Left ventricle myocardium inferior (tissue), 1 donor: ENCODE measurements at places on chromosomes 12 and 14. TPM values are rescaled to one million over a fixed set of nuclear protein-coding genes. Genes with fewer than 3 reads are reported as not detected.
A peak's percentile ranks its signal among the peaks of the same experiment; 100 is the strongest.

DNA sequence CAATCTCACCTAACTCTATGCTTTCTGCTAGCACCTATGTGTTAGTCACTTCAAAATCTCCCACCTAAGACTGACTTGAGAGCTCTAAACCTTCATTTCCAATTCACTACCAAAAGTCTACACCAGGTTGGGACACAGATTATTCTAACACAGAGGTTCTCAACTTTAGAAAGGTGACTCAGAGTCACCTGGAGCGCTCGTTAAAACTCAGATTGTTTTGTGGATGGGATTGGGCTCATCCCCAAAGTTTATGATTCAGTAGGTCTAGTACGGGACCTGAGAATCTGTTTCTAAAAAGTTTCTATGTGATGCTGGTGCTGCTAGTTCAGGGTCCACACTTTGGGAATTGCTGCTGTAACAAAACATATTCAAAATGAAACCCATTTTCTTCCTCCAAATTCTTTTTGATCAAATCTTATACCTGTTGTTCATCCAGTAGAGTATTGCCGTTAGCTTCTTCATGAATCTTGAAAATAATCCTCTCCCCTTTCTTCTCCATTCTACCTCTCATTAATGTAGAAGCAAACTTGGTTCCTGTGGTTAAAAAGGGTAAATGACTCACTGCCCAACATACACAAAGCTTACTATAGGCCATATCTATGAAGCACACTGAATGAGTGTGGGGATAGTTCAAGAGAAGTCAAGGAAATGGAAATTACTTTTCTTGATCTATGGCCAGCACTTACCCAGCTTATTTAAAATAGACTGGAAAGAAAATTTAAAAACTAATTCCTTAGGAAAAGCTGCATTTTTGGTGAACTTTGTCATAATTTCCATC is 206.7 kb downstream of the KIF21A start:
- DNase-seq = no peak

GLI1 gene
- 0.93 TPM for total RNA-seq

DNA sequence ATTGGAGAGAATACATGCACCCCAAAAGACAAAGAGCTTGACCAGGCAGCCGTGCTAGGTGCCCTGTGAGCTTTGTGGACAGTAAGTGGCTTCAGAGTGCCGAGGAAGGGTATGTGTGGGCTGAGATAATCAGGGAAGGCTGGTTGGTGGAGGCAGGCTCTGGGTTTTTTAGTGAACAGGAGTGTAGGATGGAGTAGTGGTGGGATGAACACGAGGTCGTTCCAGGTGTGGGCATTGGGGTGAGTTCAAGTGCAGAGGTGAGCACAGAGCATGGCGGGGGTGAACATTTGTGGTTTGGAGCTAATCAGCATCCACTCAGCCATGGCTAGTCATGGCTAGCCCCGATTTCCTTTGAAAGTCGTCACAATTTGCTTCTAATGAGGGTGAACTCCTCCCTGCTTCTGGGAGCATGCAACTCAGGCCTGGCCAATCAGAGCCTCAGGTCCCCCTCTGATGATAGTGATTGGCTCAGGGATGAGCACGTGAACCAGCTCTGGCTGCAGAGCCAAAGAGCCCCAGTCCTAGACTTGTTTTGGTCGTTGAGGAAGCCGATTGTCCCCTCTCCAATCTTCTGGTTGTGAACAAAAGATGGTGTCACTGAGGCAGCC is 40.7 kb upstream of the TCL1B start:
- no peak for DNase-seq

KRT4 gene
- not detected for total RNA-seq

ISM2 gene
- total RNA-seq = not detected

- no peak for DNase-seq
Measured at GRCh38 chr14:97185186-97185585, 388.0 kb downstream of the VRK1 start.

KCNK13 gene
- total RNA-seq = 1.9 TPM

GRCh38 chr14:103693515-103693914 is 21.7 kb downstream of the XRCC3 start:
- no peak for DNase-seq

GRCh38 chr12:33486058-33486457 is 46.4 kb upstream of the SYT10 start:
- no peak for DNase-seq

DNA sequence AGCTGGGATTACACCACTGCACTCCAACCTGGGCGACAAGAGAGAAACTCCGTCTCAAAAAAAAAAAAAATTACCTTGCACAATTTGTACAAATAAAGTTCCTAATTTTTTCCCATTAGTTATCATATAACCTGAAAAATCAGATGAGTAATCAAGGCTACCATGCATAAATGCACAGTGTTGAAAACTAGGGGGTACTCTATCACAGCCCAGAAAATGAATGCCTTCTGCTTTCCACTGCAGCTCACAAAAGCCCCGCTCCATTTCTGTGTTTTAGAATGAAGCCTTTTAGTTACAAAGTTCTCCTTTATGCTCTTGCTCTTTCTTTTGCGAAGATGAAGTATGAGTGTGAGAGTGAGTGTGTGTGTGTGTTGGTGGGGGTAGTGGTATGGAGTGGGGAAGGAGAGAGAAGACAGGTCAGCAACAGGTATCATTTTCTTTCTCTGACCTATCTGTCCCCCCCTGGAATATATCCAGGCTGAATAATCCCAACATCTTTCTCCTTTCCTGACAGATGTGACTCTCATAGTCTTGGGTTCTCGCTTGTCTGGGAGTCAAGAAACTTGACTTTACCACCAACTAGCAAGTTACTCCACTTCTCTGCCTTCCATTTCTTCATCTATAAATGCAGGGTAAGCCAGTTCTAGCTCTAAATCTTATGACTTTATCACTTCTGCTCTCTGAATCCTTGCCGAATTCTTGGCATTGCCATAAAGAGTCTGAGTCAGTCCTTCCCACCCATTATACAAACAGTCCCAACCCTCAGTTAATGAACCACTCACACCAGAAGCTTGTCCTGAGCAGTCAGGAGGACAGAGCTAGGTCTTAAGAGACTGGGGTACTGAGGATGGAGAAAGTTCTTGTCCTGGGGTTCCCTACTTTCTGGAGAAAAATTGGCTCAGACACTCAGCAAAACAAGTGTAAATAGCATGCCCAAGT is 16.1 kb downstream of the BIN2 start:
- DNase-seq = no peak

DNA sequence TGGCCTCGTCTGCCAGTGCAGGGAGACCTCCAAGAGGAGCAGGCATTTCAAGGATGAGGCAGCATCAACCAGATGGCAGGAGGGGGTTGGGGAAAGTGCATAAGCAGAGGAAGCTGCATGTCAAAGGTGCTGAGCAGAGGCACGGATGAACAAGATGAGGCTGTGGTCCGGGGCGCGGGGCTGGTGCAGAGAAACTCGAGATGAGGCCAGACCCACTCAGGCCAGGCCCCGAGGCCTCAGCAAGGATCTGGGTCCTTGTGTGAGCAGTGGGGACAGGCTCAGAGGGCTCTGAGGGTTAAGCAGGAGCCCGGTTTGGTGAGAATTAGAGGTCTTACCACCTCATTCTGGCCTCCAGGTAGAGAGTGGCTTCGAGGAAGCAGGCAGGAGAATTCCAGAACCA is 98.8 kb downstream of the DICER1 start:
- no peak for DNase-seq

GRCh38 chr14:34817768-34818167 is 57.4 kb downstream of the BAZ1A start:
- DNase-seq = no peak

GRCh38 chr12:104502217-104502616 is 45.5 kb downstream of the CHST11 start:
- DNase-seq = no peak

- no peak for DNase-seq
Measured at GRCh38 chr12:89389755-89390661, 37.7 kb upstream of the DUSP6 start.

SRGAP1 gene
- total RNA-seq = 2.3 TPM

DNA sequence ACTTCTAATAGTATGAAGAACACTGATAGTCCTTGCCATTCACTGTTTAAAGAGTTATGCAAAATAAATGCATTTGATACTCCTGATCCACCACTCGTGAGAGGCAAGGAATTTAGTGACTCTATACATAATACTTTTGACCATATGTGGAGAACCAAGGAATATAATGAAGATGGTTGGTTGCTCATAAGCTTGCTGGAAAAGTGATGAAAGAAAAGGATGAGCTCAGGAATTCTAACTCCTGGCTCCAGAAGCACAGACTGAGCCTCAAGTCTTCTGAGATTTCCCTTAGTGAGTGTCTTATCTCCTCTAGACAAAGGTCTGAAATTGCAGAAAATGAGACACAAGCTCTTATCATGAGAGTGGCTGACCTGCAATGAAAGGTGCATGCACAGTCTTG is 57.1 kb upstream of the KRAS start:
- no peak for DNase-seq

DNA sequence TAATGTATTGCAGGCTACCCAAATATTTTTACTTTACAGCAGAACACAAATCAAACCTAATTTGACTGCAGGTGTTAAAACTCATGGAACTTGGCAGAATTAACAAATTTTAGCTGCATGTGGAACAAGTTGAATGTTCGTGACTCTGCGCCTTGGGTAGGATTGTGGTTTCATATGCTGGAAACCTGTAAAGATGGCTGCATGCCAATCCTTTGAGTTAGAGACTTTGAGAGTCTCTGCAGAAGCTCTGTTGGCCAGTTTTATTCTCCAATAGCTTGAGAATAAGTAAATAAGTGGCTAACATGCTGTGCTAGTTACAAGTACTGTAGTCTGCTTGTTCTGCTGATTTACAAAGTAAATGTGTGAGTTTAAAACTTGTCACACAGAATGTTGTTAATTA is 77.8 kb downstream of the PDE6H start:
- DNase-seq = no peak

DNA sequence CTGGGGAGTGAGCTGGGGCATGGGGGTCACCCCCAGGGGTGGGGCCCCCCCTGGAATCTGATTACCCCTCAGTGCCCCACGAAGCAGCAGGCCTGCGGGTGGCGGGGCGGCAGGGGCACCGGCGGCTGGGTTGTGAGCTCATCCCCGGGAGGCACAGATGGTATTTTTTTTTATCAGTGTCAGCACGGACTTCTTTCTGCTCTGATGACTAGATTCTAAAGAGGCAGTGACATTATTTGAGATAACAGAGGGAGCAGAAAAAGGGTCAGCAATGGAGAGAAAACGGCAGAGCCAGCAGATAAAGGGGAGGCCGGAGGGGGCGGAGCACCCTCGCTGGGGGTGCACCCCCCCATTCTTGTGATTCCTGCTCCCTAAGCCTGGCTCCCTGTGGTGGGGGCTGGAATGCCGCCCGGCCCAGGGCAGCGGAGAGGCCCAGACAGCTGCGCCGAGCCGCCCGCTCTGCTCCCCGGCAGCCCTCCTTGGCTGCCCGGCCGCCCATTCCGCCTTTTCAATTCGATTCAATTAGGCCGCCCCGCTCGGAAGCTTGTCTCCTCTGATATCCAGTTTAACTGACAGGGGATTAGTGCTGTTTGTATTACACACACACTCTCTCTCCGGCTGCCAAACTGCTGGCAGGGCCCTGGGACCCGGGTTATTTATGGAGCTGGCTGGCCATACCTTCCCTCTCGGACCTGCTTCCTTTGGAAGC is 32.9 kb downstream of the MVK start:
- peak; percentile 36 for DNase-seq

DNA sequence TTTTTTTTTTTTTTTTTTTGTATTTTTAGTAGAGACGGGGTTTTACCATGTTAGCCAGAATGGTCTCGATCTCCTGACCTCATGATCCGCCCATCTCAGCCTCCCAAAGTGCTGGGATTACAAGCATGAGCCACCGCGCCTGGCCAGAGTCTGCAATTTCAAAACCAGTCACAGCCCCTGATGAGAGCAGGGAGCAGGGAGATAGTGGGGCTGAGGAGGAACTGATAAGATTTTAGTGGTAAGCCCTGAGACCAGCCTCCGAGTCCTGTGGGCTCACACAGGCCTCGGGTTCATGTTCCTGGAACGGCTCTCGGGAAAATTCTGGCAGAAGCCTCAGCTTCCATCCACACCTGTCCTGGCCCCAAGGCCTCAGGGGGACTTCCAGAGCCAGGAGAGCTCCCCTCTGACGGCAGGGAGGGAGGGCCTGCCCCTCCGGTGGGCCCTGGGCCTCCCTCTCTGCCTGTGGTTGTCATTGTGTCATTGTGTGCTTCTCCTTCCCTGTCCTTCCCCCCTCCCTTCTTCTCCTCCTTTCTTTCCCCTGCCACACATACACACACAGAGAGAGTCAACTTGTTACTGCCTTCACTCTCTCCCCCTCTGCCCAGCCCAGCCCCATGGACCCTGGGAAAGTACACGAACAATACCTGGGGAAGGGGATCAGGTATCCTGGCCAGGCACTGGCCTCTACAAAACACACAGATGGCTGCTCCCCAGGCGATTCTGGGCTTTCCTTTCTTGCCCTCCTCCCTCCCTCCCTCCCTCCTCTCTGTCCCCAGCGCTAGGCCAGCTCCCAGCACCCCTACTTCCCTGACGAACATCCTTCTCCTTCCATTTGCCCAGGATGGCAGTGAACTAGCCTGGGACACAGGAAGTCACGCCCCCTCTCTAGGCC is 294.1 kb downstream of the DPF3 start:
- DNase-seq = no peak

GRCh38 chr12:25421651-25422167 is 131.4 kb downstream of the LMNTD1 start:
- no peak for DNase-seq

TBX5 gene
- total RNA-seq = 75.1 TPM

RPL36AL gene
- 141 TPM for total RNA-seq

GRCh38 chr12:77571127-77571526 is 259.6 kb upstream of the NAV3 start:
- DNase-seq = no peak

FGF6 gene
- not detected for total RNA-seq

- no peak for DNase-seq
Measured at GRCh38 chr12:7431993-7432685, 11.8 kb downstream of the CD163L1 start.

GRCh38 chr12:26402648-26403047 is 207.3 kb downstream of the SSPN start:
- no peak for DNase-seq

GRCh38 chr12:129790930-129791329 is 112.9 kb downstream of the TMEM132D start:
- no peak for DNase-seq

GRCh38 chr12:25372969-25373817 is 122.5 kb upstream of the KRAS start:
- DNase-seq = no peak

- no peak for DNase-seq
Measured at GRCh38 chr12:66624806-66625205, 54.1 kb downstream of the GRIP1 start.

DNA sequence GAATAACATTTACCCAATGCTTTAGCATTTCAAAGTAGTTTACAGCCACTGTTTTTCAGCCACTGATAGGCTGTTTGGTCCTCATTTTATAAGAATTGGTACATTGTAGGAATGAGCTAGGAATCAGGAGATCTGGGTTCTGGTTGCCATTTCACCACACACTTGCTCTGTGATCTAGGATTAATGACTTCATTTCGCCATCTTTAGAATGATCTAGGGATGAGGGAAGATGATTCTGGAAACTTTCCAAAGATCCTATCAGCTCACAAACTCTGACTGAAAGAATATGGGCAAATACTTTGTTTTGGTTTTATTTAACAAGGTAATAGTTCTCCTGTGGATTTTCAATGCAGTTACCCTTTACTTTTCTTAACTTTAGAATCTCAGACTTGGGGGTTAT is 155.0 kb downstream of the GCH1 start:
- no peak for DNase-seq
